ENCODE measurements at places on chromosomes 16 and 17.

GRCh38 chr17:62163847-62164246, 98.8 kb upstream of the MED13 start:
- DNase-seq: no peak

- DNase-seq: no peak
Measured at GRCh38 chr17:2995377-2995776, 68.0 kb downstream of the OR1D5 start.

DNA sequence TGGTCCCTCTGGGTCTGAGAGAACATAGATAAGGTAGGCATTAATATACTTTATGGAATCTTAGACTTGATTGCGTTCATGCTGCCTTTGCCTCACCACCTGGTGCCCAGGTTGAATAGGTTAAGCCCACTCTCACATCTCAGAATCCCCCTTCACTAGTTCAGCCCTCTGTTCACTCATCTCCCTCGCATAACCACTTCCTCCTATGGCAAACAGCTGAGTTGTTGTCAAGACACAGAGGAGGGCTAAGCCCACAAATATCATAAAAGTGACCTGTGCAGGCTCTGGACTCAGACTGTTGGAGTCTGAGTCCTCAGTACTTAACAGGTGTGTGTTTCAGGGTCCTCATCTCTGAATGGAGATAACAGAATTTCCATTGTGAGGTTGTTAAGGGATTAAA, 55.7 kb downstream of the GOSR1 start:
- no peak for DNase-seq

- peak; percentile 76 for DNase-seq
Measured at GRCh38 chr17:67376737-67377487, at the start of gene PITPNC1. Gene PITPNC1 (plus strand): TSS chr17:67377281.

DNA sequence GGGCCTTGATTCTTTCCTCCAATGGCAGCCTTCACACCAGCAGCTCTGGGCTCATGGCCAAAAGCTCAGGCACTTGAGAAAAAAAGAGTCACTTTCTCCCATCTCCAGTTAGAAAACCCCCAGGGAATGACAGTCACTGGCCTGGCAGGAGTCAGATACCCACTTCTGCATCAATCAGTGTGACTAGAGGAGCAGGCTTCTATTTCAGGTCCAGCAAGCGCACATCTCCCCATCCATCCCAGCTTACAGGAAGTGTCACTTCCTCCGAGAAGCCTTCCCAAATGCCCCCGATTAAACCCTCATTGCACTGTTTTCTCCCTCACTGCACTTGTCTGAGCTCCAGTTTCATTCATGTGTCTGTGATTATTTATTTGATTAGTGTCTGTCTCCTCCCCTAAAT, 30.4 kb upstream of the CCL1 start:
- no peak for DNase-seq

DNA sequence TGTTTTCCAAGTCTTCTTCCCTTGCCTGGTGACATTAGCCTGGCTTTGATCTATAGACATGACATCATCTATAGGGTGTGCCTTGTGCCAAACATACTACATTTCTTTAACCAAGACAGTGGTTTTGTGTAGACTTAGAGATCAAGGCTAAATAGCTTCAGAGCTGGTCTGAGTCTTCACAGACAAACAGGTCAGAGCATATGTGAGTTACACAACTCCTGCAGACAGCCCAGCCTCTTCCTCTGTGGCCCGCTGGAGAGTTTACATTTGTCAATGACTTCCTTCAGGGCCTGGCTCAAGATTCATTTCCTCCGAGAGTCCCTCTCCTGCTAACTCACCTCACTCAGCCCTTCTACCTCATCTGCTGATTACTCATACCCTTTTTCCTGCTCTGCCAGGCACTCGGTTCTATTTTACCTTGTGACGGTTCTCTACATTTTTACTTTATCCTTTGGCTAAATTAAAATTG, 73.1 kb upstream of the TANC2 start:
- no peak for DNase-seq

- DNase-seq: peak; percentile 16
Measured at GRCh38 chr17:10614536-10615155, 42.5 kb downstream of the MYH3 start.

GRCh38 chr17:49850772-49851386, 3.0 kb upstream of the TAC4 start:
- DNase-seq: no peak

DNA sequence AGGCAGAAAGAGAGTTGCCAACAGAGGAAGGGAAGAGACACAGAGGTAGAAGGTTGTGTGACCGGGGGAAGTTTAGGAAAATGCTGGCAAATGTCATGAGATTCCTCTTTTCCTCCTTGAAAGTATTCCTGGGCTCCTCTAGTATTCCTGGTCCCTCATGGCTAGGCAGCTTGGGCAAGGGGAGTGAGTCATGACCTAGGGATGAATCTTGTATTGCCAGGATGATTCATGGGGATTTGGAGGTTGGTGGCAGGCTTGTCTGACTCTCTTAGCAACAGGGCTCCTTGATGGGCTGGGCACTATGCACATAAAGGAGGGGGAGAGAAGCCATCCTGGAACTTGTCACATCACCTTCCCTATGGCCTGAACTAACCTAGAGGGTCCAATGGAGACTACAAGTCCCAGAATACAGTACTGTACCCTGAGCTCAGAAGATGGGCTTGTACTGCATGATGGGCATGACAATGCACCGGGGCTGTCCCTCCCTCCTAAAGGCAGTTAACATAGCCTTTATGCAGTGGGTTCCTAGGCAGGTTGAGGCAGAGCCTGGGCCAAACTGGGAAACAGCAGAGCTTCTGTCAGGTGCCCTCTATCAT, 2.1 kb upstream of the SEZ6 start:
- DNase-seq: no peak

DNA sequence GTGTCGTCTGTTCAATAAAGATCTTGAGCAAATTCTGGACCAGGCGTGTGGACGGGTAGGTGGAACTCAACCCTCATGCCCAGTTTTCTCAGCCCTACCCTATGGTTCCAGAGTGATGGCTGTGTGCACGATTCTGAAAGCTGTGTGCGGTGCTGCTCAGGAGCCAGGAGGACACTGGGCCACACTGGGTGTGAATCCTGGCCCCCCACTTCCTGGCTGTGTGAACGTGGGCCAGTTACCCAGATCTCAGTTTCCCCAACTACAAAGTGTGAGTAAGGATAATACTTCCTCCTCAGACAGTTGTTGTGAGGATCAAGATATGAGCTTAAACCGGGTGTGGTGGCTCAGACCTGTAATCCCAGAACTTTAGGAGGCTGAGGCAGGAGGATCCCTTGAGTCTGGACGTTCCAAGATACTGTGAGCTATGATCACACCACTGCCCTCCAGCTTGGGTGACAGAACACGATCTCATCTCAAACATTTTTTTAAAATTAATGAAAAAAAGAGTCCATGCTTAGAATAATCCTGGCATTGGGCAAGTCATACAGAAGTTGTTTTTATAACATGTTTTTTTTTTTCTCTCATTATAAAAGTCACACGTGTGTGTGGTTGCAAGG, 14.7 kb upstream of the MPRIP start:
- DNase-seq: no peak

DNA sequence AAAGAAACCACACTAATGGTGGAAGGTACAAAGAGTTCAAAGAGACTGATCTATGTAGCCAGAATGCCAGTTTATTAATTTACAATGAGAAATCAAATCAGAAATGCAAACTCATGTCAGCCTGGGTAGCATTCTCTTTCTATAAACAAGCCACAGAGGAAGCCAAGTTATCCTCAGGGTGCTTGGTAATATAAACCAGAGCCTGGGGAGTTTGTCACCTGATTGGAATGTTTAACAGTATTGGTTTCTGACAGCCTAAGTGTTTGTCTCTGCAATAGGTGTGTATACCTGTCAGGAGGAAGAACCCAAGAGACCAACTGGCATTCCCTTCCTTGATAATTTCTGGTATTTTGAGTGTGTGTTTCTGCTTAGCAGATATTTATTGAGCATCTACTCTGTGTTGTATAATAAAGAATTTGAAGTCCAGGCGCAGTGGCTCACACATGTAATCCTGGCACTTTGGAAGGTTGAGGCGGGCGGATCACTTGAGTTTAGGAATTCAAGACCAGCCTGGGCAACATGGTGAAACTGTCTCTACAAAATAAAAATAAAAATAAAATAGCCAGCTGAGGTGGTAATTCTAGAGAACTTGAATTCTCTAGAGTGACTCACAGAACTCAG, 3.1 kb upstream of the C17orf58 start:
- no peak for DNase-seq

DNA sequence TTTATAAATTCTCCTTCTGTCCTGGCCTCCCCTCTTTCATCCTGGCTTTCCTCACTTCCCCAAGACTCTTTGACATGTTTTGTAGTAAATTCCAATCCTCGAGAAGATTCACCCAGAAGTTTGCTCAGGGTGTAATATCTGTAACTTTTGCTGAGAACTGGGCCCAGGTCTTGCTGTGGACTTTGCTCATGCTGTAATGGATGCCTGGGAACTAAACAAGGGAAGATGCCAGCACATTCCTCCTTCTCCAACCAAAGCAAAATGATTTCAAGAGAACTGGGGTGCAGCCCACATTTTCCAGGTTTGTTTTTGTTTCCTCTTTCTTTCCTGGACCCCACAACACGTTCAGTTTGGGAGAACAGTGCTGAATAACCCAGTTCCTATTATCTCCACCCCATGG, 6.6 kb upstream of the SALL1 start:
- DNase-seq: no peak

DNA sequence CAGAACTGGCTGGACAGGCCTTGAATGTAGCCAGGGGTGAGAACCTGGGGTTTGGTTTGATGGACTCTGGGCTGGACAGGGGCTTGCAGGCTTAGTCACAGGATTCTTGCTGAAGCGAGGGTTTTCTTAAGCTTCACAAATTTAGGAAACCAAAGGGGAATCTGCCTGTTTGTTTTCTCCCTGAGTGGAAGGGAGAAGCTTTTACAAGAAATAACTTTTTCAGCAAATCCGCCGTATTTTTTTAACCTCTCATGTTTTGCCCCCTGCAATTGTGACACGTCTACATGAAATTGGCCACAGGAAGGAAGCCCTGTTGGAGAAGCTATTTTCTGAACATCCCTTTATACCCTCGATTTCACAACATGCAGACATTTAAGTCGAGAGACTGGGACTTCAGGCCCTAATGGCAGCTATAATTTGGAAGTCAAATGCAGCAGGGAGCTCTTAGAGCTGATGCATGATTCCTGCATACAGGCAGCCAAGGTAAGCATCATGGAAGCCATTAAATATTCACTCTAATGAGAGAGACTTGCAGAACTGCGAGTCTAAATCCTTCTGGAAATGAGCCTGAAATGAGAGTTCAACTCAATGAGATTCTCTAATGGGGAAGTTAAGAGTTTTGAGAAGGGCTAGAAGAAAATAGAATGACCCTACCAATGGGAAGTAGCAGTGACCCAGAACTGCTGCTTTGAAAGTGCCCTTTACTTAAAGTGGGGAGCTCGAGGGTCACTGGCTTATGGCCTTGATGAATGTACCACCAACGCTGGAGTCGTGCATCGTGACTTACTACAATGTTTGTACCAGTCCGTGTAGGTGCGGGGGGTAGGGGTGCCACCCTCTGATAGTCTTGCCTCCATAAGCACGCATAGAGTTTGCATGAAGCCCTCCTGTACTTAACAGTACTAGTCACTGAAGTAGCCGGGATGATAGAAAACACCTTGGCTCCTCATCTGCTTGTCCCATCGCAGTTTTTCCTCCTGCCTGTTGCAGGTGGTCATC, 45.1 kb upstream of the IRF8 start:
- DNase-seq: no peak

GRCh38 chr16:89575247-89576152, at the start of gene CPNE7:
Gene CPNE7 (plus strand): TSS chr16:89575758. CDS start chr16:89575898, 140 bp downstream.
- no peak for DNase-seq

DNA sequence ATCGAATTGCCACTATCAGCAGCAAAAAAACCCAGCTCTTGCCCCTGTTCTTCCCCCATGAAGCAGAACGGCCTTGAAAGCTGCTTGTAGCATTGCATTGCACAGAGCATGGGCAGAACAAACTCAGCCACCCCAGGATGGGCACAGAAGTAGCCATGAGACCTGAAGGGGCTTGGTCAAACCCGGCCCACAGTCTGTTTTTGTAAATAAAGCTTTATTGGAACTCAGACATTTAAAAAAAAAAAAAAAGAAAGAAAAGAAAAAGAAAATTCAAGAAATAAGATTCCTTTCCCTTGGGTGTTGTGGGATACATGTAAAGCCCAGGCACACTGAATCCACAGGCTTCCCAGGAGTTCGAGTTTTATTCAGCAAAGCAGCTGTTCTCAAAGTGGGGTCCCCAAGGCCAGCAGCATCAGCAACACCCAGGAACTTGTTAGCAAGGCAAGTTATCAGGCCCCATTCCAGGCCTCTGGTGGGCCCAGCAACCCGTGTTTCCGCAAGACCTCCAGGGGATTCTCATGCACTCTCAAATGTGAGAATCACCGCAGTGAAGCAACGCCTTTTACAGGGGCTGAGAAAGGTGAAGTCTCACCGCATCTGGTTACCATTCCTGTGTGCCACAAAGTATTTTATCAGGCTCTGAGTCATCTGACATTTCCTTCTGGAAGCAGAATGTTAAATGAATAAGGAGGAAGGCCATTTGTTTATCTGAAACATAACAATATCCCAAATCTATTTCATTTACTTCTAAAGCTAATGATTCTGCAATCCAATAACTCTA, 108.2 kb downstream of the SLC39A11 start:
- DNase-seq: no peak

GRCh38 chr17:27466743-27467375, 10.6 kb downstream of the KSR1 start:
- DNase-seq: peak; percentile 71

DNA sequence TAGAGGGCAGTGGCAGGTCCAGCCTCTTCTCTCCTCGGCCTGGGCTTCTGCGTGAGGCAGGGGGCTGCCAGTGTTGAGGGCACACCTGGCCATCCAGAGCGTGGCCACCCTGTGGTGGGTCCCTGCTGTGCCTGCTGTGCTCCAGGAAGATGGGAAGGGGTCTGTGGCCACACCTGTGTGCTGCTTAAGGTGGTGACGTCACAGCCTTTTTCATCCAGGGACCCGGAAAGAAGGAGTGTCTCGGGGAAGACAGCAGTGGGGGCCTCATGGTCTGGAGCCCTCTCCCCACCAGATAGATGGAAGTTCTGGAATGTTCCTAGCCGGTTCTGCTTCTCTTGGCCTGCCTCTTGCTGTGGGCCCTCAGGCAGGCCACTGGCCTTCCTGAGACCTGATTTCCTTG, 36.5 kb downstream of the ACTG1 start:
- no peak for DNase-seq

GRCh38 chr17:34140006-34140405, 115.1 kb upstream of the CCL2 start:
- no peak for DNase-seq

DNA sequence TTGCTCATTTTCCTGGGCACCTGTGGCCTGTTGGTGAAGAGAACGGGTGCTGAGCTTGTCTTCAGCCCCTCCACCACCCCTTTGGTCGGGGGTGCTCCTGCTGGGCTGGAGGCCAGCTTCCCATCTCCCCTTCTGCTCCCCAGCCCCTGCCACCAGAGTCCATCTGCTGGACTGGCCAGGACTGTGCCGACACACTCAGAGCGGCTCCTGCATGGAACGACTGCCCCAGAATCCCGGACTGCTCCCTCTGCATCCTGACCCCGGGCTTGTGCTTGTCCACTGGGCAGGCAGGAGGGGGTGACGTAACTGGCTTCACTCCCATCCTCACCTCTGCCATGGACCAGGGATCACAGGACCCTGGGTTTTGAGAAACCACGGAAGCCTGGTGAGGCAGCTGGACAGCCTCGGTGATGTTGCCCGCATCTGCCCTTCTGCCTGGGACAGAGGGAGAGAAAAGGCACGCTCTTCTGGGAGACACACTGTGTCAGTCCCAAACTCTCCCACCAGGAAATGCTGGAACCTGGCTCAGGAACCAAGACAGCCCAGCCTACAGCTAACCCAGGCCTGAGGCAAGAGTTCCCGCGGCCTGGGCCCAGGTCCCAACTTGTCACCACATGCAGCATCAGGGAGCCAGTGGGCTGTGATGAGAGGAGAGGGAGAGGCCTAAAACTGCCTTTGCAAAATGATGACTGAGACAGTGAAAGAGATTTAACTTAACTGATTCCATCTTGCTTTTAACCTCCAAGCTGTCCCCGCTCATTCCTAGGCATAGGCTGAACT, 16.1 kb upstream of the GSDMA start:
- DNase-seq: no peak

Data from stimulated activated naive B cell treated with anti-CD40 and anti-IgM and Interleukin-4, amounts not matched to agents 10 μg/mL and 1 μg/mL and 100 μg/mL, for 72 hours (primary cell).